ENCODE measurements at places on chromosomes 7 and 10. TPM values are rescaled to one million over a fixed set of nuclear protein-coding genes. Genes with fewer than 3 reads are reported as not detected.

DNA sequence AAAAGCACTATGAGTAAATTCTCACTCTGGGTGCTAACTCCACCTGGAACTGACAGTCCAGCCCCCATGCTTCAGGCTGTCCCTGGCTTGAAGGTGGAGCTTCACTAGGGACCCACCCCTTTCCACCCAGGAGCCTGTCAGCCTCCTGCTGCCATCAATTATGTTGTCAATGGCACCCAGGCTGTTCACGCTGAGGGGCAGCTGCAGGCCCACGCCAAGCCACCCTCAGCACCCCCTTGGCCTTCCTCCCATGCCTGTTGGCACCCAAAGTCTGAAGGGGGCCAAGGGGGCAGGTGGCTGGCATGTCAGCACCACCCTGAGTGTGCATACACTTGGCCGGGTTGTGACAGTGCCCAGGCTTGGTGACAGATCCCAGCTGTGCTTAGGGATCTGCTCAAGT lies 149.3 kb downstream of the NXPH1 start:
- DNase-seq, result no peak

Gene CALD1
- 61.2 TPM for total RNA-seq

DNA sequence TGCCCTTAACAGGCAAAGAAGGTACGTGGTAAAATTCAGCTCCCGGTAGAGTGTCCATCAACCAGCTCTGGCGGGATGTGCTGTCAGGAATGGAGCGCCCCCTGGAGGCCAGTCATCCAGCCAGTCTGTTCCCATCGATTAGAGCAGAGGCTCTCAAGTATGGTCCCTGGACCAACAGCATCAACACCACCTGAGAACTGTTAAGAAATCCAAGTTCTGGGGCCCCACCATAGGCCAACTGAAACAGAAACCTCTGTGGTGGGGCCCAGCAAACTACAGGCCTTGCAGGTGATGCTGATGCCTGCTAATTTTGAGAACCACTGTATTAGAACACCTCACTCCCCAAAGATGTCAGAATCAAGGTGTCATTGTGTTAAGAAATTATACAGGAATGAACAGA lies 109.2 kb downstream of the DPY19L1 start:
- peak; percentile 46 for DNase-seq

Gene PPP1R9A
- total RNA-seq, result 18.2 TPM

- DNase-seq, result no peak
Measured at GRCh38 chr10:33441561-33441960, 107.1 kb upstream of the NRP1 start.

Gene CYP3A7
- total RNA-seq, result 6.4 TPM

GRCh38 chr7:92359801-92360200 lies 87.5 kb upstream of the GATAD1 start:
- no peak for DNase-seq

GRCh38 chr7:118252087-118252486 lies 27.6 kb downstream of the ANKRD7 start:
- DNase-seq, result no peak

DNA sequence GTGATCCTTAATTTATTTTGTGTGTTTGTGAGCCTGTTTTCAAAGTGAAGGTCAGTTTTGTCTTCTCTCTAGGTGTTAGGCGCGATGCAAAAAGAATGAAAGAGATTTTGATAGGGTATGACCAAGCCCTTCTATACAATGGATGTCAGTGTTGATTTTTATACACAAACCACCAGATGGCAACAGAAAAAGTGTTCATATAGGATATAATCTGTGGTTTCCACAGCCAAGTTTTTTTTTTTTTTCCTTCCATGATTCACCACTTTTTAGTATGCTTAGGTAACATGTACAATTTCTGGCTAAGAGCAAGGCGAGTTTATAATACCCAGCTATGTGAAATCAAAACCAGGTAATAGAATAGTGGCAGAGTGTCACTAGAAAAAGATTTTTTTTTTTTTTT lies 8.1 kb downstream of the SDK1 start:
- no peak for DNase-seq

DNA sequence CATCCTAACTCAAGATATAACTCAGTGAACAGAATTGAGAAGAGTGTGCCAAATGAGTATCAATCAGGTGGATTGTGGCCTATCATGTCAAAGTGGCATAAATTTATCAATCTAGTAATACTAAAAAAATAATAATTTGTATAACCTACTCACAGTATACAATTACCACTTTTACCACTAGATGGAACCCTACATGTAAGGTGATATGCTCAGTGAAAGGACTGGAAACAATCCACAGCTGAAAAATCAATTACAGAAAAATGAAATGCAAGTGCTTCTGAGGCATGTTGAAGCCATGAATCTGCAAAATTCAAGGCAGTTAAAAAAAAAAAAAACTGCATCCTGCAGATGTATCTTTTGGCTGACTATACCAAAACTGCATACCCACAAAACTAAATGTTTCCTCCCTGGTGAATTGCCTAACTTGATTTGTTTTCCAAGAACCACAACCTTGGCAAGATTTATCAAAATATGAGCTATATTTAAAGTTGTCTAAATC lies 13.9 kb downstream of the ARHGAP19 start:
- peak; percentile 67 for DNase-seq

- DNase-seq, result peak; percentile 89
Measured at GRCh38 chr10:72048450-72049124, 39.8 kb downstream of the SPOCK2 start.

Data from HepG2 (cell line).